ENCODE measurements at places on chromosomes 16 and 17.
A peak's percentile ranks its signal among the peaks of the same experiment; 100 is the strongest.

GRCh38 chr17:40485851-40486521 is 15.4 kb downstream of the TNS4 start:
- no peak for DNase-seq

DNA sequence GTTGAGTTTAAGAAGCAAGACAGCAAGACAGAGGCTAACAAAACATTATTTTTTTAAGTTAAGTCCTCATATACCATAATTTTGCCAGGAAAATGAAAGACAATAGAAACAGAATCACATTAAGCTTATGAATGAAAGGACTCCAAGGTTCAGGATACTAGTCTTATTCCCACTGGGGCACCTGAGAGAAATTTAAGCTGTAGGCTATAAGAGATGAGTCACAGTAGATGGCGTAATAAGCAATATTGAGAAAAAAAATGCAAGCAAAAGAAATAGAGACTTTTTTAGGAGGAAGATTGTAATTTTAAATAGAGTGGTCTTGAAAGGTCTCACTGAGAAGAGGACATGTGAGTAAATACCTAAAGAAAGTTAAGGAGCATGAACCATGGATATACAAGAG is 57.1 kb upstream of the KIF2B start:
- DNase-seq: no peak

GRCh38 chr16:81399909-81400308 is 44.7 kb upstream of the CMIP start:
- no peak for DNase-seq

DNA sequence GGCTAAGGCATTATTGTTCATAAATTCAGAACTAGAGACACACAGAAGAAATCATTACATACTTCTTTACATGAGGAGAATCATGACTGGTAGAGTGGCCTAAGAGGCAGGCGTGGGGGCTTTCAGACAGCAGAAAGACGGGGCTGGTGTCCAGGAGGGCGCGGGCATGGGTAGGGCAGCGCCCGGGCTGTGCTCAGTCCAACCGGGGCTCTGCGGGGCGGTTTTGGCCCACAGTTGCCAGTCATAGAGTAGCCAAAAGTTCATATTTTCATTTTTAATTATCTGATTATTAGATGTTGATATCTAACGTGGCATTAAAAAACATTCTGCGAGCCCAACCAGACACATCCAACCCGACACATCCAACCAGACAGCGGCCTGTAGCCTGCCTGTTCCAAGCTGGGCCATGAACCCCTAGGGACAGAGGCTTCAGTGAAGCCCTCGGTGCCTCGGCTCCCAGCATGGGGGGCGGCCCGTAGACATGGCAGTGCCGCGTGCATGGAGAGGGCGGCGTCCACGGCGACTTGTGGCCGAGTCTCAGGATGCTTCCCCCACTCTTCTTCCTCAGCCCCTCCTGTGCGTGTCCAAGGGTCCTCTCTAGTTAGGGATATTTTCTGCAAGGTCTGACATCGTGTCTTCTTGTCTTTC is 162.4 kb upstream of the CHMP6 start:
- DNase-seq: no peak

GRCh38 chr16:70395345-70395901 is 43.5 kb downstream of the ST3GAL2 start:
- DNase-seq: peak; percentile 38

DNA sequence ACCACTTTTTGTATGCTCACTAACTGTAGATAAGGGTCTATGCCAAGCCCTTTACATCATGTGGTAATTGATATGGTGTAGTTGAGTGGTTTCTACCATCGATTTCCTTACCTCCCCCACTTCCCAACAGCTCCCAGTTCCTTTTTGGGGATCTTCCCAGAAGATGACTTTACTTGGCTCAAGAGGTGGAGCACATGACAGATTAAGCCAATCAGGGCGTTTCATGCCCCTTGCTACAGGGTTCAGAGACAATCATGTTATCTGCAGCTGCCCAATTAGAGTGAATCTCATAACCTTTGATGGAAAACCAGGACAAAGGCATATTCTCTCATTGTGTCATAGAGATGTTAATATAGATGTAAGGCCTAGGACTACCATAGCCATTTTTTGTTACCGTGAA is 16.2 kb upstream of the BMERB1 start:
- no peak for DNase-seq

All from pons (tissue), 1 donor.